ENCODE measurements at places on chromosomes 11 and 22. TPM values are rescaled to one million over a fixed set of nuclear protein-coding genes. Genes with fewer than 3 reads are reported as not detected.

CHRM1 gene
- total RNA-seq: not detected

FGF19 gene
- not detected for total RNA-seq

DNA sequence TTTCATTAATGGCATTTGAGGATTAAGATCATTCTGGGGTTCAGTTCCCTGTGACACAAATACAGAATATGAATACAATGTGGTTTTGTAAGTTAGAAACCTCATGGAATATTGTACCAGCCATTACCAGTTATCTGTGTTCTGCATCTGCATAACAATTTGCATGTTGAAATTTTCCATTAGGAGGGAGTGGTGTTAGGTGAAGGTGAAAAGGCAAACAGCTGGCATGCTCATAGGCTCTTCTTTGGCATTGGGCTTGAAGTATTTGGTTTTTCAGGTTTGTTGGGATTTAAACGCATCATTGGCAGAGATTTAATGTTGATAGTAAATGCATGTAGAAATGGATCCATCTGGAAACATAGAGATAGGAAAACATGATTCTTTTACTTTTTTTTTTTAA, 18.6 kb downstream of the RTN3 start:
- no peaks in the 10 kb centered on the region for H3K27me3 ChIP-seq
- no peak overlapping the region for H3K27ac ChIP-seq
- H3K4me3 ChIP-seq: no peak overlapping the region
- DNase-seq: no peak
- H3K4me1 ChIP-seq: no peaks in the 10 kb centered on the region
- no peaks in the 10 kb centered on the region for H3K36me3 ChIP-seq

GRCh38 chr22:39092111-39092862, 4.8 kb upstream of the APOBEC3H start:
- DNase-seq: no peak
- no peak overlapping the region for H3K4me3 ChIP-seq
- no peaks in the 10 kb centered on the region for H3K36me3 ChIP-seq

KRTAP5-2 gene
- not detected for total RNA-seq

DNA sequence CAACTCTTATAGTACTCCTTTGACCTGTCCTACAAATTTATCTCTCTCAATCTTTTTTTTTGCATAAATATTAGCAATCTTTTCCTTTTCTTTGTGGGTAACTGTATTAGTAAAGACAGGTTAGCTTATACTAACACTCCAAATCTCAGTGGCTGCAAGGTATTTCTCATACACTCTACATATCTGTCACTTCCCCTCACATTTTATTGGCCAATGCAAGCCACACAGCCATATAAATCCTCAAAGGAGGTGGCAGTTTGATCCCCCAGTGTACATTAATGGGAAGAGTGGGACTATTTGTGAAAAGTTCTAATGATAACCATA, 42.6 kb upstream of the EED start:
- H3K27ac ChIP-seq: no peak overlapping the region
- no peaks in the 10 kb centered on the region for H3K4me1 ChIP-seq
- no peaks in the 10 kb centered on the region for H3K36me3 ChIP-seq
- DNase-seq: no peak

- no peak overlapping the region for H3K4me3 ChIP-seq
- H3K27me3 ChIP-seq: no peaks in the 10 kb centered on the region
- no peak for DNase-seq
- no peaks in the 10 kb centered on the region for H3K36me3 ChIP-seq
- no peak overlapping the region for H3K27ac ChIP-seq
Observed at GRCh38 chr11:27204529-27204928, 158.5 kb downstream of the CCDC34 start.
